ENCODE measurements at places on chromosomes 5 and 9. TPM values are rescaled to one million over a fixed set of nuclear protein-coding genes. Genes with fewer than 3 reads are reported as not detected.

RACK1 gene
- 1,656 TPM for total RNA-seq

HAVCR1 gene
- total RNA-seq: 1.3 TPM

PCDHA2 gene
- total RNA-seq: 2.5 TPM

PDCD1LG2 gene
- total RNA-seq: 8.8 TPM

CTNND2 gene
- total RNA-seq: 4.5 TPM

SH3RF2 gene
- 8.6 TPM for total RNA-seq

AGXT2 gene
- total RNA-seq: not detected

SLC6A18 gene
- total RNA-seq: not detected

IFNA21 gene
- total RNA-seq: not detected

PCDHA9 gene
- 1.1 TPM for total RNA-seq

PCDHGA9 gene
- 0.73 TPM for total RNA-seq

PPIC gene
- 51.9 TPM for total RNA-seq

SPINK6 gene
- total RNA-seq: not detected

TRPM3 gene
- 0.22 TPM for total RNA-seq

RLN2 gene
- total RNA-seq: 0.52 TPM

SMIM33 gene
- total RNA-seq: not detected

FCN1 gene
- total RNA-seq: not detected

GCNT4 gene
- 9.0 TPM for total RNA-seq

CCDC180 gene
- total RNA-seq: 3.5 TPM

BTNL3 gene
- not detected for total RNA-seq

PDE6A gene
- 0.17 TPM for total RNA-seq

NFX1 gene
- total RNA-seq: 27.8 TPM

RASGEF1C gene
- 0.41 TPM for total RNA-seq

PCDHA3 gene
- total RNA-seq: 1.1 TPM

FOXD4 gene
- 0.31 TPM for total RNA-seq

TSSK1B gene
- 0.20 TPM for total RNA-seq

LCN1 gene
- not detected for total RNA-seq

DNAI1 gene
- 1.8 TPM for total RNA-seq

PCDHB9 gene
- total RNA-seq: 3.6 TPM
